ENCODE measurements at places on chromosomes 1 and 21.

- DNase-seq, result no peak
These were observed 6.1 kb upstream of the PLA2G5 start for GRCh38 chr1:20063861-20064292.

GRCh38 chr1:226491093-226491850 is 57.3 kb upstream of the STUM start:
- DNase-seq, result no peak

DNA sequence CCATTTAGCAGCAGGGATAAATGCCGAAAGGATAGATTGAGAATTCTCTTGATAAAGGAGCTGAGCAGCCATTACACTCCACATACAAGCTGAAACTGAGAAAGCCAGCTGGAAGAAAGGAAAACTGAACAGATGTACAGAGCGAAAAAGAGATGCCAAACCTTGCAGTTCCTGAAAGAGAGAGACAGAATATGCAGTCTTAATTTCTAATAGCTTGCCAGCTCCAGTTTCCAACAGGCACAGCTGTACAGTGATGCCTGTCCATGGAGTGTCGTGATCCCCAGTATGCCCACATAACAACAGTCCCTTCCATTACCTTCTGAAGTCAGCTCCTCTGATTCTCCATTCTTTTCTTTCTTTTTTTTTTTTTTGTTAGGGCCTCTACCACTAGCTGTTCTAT is 22.7 kb downstream of the ABL2 start:
- DNase-seq, result no peak

- no peak for DNase-seq
These were observed 150.0 kb downstream of the PPP1R12B start for GRCh38 chr1:202498542-202498941.

DNA sequence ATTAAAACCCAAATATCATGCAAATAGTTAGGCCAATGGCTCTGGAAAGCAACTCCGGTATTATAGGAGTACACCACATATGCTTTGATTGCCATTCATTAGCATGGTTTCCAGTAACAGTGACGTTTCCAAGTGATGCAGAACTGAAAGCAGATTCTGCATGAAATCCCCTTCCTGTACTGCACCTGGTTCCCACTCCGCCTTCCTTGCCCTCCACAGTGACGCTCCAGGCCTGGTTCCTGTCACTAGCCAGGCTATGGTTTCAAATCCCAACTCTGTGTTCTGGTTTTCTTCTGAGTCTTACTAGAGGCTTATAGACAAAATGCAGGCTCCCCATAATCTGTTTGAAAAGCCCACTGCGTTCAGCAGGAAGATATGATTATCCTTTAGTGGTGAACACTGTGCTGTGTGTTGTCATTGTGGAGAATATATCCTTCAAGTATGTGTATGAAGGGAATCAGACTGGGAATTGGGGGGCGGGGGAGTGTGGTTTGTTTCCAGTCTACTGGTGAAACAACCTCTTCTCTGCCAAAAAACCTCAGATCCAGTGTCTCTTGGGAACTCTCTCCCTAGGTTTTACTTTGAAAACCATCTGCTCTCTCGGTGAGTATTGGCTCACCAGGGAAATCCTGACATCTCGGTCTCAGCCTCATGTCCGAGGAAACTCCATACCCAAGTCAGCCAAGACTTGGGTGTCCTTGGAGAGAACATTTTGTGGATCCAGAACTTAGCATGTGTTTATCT is 78.7 kb downstream of the TYW3 start:
- DNase-seq, result no peak

GRCh38 chr1:224466154-224466553 is 31.6 kb upstream of the WDR26 start:
- DNase-seq, result no peak

GRCh38 chr1:238492271-238492670 is 601.5 kb upstream of the ZP4 start:
- no peak for DNase-seq

DNA sequence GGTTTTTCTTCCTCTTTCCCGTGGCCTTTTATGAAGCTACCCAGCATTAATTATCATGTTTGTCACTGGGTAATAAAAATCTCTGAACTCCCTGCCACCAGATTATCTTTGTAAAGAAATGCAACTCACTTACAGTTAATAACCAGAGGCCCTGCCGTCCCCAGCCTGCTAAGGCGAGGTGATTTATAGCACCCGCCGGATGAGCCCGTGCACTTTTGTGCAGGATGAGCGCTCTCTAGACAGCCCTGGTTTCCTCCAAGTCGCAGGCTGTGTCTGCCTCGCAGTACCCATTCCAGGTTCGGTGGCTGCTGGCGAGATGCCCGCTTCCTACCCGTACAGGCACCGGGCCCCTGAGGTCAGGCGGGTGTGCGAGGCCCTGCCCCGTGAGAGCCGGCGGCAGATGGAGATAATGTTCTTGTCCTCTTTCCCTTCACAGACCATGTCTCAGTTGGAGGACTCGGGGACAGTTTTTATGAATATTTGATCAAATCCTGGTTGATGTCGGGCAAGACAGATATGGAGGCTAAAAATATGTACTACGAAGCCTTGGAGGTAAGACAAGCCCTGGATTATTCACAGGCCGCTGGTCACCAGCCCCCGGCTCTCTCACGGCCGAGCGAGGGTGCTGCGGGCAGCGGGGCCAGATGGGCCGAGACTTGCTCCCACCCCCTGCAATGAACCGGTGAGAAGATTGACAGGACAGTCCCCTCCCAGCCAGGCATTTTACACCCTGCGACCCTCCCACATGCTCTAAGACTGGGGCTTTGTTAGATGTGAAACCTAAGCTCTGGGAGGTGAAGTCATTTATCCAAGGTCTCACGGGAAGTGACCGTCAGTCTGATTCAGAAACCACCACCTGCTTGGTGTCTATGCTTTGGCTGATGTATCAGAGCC is 28.5 kb upstream of the SELENON start:
- DNase-seq, result no peak

GRCh38 chr21:37430184-37430821 is 63.7 kb downstream of the DYRK1A start:
- DNase-seq, result no peak

All from stimulated activated CD4-positive, alpha-beta T cell treated with anti-CD3 and anti-CD28 coated beads, Interleukin-2, amount 100 ng/mL, for 48 hours (primary cell).